WTC11 (cell line): ENCODE measurements at places on chromosomes 4 and X. TPM values are rescaled to one million over a fixed set of nuclear protein-coding genes. Genes with fewer than 3 reads are reported as not detected.

SHISA3 gene
- 5.6 to 6.0 TPM (median 5.7 TPM) in 3 replicates for total RNA-seq

MID2 gene
- total RNA-seq = 3.1 to 6.4 TPM (median 3.3 TPM) in 3 replicates

GPR50 gene
- 5.9 to 12.0 TPM (median 5.9 TPM) in 3 replicates for total RNA-seq

CENPU gene
- total RNA-seq = 52.9 to 60.5 TPM (median 53.4 TPM) in 3 replicates

RBMX gene
- total RNA-seq = 373 to 398 TPM (median 379 TPM) in 3 replicates

TBC1D9 gene
- total RNA-seq = 0.57 to 0.73 TPM (median 0.70 TPM) in 3 replicates

GAB3 gene
- total RNA-seq = 0.66 to 1.0 TPM (median 0.72 TPM) in 3 replicates

KDR gene
- total RNA-seq = 80.8 to 88.7 TPM (median 87.2 TPM) in 3 replicates

MAP7D3 gene
- total RNA-seq = 12.3 to 12.4 TPM (median 12.4 TPM) in 3 replicates

RBM46 gene
- 3.3 to 4.6 TPM (median 4.2 TPM) in 3 replicates for total RNA-seq

POU4F2 gene
- not detected in 3 replicates for total RNA-seq

HPGDS gene
- total RNA-seq = not detected in 3 replicates

DNA sequence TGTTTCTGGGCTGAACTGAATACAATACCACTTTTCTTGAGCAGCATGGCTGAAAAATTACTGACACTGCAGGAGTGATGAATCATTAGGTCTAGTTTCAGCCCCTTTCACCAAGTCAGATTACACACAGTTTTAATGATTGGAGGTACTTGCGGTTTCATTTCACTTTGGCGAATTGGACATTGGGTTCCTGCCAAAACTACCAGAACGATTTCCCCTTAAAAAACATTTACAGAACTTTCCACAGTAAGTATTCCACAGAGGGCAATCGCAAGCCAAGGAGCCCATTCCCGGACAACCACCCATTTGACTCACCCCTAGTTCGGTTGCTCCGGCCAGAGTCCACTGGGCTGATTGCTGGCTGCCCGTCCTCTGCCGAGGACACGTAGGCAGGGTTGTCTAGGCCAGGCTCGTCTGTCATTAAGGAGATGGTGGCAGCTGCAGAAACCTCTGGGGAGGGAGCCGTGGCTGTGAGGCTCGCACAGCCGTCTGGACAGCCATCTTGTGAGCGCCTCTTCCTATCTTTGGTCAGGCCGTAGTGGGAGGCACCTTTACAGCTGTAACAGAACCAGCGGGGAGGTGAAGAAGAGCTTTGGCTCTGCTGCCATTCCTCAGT is 83.5 kb downstream of the LNX1 start:
- DNase-seq = no peak

- no peak for DNase-seq
Observed at GRCh38 chr4:165380805-165381204, 2.0 kb downstream of the CPE start.

GRCh38 chr4:156933633-156934258 is 37.9 kb downstream of the PDGFC start:
- no peak for DNase-seq

- no peak for DNase-seq
Observed at GRCh38 chrX:48076343-48076742, 4.9 kb upstream of the ZNF630 start.

DNA sequence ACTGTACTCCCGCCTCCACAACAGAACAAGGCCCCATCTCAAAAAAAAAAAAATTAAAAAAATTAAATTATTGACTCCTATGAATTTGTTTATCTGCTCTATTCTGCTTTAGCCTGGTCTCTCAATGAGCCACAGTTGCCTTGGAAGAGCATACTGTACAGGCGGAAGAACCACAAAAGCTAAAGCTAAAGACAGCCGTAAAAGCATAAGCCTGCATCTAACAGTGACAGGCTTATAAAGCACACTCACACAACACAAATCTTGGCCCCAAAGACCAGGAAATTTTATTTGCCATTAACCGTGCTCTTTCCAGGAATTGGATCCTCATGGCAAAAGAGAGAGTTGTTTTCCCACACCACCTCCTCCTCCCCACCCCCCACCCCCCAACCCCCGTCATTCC is 53.5 kb upstream of the KLF3 start:
- DNase-seq = no peak

GRCh38 chr4:69026974-69027373 is 69.3 kb upstream of the UGT2B7 start:
- no peak for DNase-seq

- DNase-seq = no peak
Observed at GRCh38 chr4:6071959-6072720, 53.9 kb upstream of the C4orf50 start.

DNA sequence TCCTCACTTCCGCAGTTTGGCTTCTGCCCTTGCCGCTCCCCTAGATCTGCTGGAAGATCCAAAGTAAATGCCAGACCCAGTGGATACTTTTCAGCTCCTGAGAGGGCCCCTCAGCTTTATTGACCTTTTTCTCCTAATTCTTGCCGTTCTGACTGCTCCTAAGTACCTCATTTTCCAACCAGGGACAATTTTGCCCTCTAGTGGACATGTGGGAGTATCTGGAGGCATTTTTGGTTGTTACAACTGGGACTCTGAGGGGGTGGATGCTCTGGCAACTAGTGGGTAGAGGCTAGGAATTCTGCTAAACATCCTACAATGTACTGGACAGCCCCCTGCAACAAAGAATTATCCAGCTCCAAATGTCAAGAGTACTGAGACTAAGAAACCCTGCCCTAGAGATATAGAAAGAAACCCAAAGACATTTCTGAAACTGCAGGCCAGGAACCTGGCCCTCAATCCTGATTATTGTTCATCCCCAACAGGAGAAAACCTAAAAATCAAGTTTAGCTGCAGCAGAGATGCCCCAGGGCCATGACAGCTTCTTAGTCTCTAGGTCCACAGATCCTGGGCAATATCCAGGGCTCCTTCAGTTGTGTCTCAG is 3.4 kb downstream of the TEX13B start:
- no peak for DNase-seq

DNA sequence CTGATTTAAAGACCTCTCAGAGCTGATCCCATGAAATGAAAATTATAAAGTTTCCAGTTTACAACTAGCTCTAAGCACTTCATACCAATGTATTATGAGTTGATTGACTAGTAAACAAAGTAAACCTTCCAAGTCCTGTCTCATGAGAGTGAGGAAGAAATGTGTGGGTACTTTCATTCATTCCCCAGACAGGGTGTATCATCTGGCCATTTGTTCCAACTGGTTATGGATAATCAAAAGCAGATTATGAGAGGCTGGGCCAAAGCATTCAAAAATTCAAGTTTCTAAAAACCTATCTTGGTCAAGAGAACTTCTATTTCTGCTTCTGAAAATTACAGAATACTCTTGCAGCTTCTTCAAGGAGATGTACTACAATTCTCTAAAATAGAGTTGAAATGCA is 193.3 kb upstream of the RASGEF1B start:
- no peak for DNase-seq

- DNase-seq = no peak
Observed at GRCh38 chr4:139779691-139780090, 114.1 kb downstream of the MGST2 start.

GRCh38 chr4:13635286-13635799 is 7.8 kb upstream of the BOD1L1 start:
- no peak for DNase-seq

GRCh38 chrX:78168065-78168464 is 28.6 kb upstream of the TAF9B start:
- no peak for DNase-seq

DNA sequence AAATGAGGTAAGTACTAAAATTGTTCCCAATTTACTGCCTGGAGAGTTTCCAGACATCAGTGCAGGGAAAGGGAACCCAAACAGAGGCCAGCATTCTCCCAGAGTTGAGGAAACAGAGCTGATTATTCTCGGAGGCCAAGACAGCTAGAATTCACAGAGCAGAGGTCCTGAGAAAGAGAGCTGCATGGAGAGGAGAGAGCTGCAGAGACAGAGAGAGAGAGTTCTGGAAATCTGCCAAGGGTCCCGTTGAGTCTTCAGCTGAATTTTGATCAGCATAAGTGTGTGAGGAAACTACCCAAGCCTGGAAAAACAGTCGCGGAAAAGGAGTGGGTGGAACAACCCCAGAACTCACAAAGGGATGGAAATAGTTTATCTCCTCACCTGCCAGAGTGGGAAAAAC is 43.8 kb upstream of the GPR173 start:
- no peak for DNase-seq

DNA sequence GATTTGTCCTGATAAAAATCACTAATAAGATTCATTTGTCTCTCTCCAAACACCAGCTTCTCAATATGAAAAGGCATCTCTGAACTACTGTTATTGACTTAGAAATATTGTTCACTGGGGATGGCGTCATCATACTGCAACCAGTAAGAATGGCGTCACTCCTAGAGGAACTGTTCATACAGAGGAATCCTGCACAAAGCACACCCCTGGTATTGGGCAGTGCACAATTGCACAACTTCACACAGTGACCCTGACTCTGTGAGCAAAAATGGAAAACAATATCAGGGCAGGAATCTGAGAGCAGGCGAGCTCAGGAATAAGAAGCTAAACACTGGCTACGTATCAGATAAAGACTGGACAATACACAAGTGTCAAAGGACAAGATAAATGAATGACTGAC is 66.7 kb upstream of the PNPLA4 start:
- DNase-seq = no peak

DNA sequence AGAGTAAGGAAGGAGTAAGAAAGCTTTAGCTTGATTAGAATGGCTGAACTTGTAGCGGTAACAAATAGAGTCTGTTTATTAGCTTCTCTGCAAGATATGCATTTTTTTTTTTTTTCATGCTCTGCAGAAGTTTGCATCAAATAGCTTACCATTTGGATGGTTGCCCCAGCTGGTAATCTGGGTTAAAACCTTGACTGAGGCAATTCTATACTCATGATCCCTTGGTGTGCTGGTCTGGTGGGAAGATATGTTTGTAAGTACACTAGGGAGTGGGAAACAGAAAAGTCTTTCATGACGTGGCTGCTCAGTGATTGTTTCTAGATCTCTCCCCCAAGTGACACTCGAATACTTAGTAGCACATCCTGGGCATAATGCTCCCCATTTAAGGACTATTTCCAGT is 32.1 kb downstream of the SEPTIN11 start:
- DNase-seq = no peak

DNA sequence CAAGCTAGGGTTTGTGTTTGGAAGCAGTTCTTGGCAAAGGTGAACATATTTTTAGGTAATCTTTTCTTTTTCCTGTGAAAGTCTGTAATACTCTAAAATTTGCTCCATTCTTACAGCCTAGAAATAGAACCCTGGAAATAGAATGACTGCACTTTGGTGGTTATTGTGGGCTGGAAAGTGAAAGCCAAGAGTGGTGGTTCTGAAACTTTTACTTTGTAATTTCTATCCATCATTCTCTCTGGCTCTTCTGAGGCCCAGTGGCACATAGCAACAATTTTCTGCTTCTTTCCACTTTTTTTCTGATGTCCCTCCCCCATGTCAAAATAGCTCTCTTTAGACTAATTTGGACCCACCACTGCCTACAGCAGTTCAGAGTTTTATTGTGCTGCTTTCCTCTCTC is 300.4 kb upstream of the RPS6KA3 start:
- no peak for DNase-seq

DNA sequence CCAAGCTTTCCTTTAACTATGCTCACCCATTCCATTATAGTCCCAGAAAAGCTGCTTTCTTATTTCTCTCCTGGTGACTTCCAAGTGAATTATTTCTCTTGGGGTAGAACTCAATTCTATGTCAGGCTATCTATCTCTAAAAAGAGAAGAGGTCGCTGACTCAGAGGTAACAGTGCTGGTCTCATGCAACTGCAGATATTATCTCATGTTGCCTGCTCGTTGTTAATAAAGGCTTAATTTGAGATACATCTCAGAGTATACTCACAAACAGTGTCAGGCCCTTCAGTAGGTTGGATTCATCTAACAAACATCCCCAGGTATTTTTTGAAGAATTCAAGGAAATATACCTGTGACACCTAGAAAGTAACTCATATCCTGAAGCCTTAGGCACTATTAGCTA is 2.7 kb downstream of the TMEM154 start:
- no peak for DNase-seq

DNA sequence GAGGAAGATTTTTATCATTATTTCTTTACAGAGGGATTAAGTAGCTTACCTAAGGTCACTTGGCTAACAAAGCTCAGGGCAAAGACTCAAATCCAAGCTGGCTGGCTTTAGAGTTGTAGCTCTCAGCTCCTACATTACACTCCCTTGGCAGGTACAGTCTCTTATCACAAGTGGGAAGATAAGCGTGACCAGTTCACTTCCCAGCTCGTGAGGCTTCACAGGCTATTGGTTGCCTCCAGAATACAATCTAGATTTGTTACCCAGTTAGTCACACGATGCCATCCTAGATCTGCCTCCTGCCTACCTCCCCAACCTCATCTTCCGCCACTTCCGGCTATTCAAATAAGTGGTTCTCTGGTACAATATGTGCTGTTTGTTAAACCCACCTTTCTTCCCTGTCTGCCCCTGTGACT is 3.7 kb downstream of the MMRN1 start:
- no peak for DNase-seq

GRCh38 chrX:69133921-69134542 is 31.2 kb downstream of the PJA1 start:
- DNase-seq = peak; percentile 63

DNA sequence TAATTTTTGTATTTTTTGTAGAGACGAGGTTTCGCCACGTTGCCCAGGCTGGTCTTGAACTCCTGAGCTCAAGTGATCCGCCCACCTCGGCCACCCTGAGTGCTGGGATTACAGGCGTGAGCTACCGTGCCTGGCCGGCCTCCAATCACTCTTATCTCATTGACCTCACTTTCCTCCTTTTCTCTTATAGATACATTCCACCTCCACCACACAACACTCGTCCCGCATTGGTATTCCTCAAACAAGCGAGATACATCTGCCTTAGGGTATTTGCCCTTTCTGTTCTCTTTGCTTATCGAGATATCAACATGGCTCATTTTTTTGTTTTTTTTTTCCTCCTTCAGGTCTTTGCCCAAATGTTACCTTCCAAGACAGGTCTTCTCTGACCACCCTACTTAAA is 1.8 kb upstream of the PRPS1 start:
- DNase-seq = no peak

DNA sequence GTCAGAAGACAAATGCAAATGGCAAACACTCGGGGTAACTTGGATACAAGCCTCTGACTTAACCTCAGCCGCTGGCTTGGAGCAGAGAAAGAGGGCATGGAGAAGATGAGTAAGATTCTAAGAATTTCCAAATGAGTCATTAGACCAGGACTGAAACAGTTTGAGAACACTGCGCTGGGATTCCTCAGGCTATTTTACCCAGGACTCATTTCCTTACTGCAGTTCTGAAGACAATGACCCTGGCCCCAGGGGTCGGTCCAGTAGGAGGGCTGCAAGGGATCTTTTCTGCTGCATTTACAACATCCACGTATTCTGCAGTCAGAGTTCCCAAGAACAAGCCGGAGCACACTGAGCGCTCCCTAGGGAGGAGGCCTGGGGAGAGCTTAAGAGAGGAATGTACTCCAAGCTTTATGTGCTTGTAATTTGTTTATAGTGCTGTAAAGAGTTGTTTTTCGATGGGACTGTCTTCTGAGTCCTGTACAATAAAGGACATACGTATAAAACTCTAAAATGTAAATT is 27.3 kb upstream of the SORBS2 start:
- peak; percentile 72 for DNase-seq

DNA sequence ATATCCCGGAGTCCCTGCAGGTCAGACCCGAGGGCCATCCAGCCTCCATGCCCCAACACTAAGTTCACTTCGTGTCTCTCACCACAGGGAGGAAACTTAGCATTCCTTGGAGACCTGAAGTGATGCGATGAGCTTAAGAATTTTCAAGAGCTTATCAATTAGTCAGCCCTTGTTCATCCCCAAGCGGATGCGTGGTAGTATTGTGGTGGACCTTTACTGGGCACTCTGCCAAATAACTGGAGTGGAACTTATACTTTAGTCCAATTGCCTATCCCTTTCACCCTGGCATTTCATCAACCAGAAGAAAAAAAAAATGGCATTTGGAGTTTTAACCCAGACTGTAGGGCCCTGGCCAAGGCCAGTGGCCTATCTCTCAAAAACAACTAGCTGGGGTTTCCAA is 137.1 kb downstream of the RELL1 start:
- no peak for DNase-seq

- DNase-seq = no peak
Observed at GRCh38 chr4:118193421-118193820, 159.1 kb downstream of the NDST3 start.
